ENCODE measurements at places on chromosomes 7 and 10.

DNA sequence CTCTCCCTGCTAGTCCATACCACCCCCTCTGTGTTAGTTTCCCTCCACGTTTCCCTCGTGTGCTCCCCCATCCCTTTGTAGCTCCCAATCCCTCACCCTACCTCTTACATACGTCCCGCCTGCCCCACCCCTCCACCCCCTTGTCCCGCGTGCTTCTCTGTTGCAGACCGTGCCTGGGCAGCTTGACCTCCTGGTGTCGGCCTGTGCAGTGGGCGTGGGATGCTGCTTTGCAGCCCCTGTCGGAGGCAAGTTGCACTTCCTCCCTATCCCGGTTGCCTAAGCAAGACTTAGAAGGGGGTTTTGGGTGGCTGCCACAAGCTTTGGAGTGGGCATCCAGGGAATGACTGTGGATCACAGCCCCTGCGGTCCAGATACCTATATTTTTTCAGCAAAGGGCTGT, 7.7 kb downstream of the CLCN1 start:
- DNase-seq = no peak

DNA sequence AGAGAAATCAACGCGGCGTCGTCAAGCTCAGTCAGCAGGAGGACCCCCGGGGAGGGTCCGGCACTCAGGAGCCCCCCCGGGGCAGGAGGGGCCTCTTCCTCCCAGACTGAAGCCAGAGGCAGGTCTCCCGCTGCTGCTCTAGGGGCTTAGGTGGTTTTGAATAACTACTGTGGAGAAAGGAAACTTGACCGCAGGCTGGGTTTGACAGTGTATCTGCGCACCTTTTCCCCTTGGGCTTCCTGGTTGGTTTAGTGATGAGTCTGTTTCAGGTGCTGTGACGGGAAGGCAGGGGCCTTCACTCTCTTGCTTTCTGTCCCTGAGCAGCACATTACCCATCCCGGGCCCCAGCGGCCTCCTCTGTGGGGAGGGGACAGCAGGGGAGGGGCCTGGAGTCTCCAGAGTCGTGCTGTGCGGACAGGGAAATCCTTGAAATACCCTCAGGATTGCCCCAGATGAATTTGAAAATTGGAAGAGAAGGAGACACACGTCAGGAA, 262.2 kb downstream of the ADARB2 start:
- DNase-seq = no peak

DNA sequence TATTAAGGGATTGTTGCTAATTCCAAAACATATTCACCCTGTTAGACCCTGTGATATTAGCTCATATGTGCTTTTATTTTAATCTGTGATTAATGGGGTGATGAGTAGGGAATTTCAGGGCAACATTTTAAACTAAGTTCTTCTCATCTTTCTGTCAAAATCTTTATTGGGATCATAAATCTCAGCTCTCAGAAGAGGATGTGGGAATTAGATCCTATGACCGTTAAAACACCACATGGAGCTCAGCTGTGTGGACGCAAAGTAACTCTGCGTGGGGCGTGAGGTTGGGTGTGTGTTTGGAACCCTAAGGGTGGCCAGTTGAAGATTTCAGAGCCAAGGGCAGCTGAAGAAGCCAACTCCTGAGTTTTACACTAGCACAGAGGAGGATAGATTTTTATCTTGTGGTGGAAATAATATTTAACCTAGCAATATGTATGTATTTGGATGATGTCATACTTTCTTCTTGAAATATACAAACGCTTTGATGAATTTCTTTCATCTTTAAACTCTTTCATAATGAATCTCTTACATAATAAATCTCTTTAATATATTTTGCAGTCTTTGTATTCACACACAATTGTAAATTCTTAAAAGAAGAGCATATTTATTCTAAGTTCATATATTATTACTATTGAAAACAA, 64.4 kb downstream of the EPDR1 start:
- no peak for DNase-seq

- no peak for DNase-seq
Measured at GRCh38 chr7:17564678-17565212, 266.3 kb downstream of the AHR start.

DNA sequence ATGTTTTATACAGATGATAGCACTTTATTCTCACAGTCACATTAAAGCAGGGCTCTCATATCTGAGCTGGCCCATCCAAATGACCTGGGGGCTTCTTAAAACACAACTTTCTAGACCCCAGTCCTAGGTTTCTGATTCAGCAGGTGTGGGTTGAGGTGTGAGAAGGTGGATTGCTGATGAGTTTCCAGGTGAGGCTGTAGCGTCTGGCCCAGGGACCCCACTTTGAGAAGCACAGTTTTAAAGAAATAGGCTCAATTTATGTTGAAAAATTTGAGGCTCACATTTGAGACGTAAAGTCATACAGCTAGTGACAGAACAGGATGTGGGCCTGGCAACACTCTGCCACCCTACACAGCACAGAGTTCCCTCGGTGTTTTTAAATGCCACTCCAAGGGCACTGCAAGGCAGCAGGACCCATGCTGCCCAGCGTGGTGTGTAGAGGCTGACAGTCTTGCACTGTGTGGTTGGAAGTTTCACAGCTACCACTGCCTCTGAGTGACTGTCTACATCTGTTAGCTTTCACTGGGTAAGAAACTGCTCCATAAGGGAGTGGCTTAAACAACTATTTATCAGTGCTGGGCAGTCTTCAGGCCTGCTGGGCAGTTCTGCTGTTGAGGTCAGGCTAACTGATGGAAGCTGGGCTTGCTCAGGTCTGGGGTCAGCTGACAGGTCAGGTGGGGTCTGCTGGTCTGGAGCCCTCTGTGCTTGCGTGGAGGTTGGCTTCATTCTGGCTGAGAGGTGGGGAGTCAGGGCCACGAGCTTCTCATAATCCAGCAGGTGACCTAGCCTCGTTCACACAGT, 319.7 kb downstream of the CXCL12 start:
- DNase-seq = no peak

GRCh38 chr10:51230887-51231585, 156.7 kb downstream of the PRKG1 start:
- DNase-seq = no peak

- no peak for DNase-seq
Measured at GRCh38 chr7:128792471-128793180, 858 bp downstream of the CCDC136 start.

- no peak for DNase-seq
Measured at GRCh38 chr7:31311552-31311951, 29.0 kb downstream of the NEUROD6 start.

DNA sequence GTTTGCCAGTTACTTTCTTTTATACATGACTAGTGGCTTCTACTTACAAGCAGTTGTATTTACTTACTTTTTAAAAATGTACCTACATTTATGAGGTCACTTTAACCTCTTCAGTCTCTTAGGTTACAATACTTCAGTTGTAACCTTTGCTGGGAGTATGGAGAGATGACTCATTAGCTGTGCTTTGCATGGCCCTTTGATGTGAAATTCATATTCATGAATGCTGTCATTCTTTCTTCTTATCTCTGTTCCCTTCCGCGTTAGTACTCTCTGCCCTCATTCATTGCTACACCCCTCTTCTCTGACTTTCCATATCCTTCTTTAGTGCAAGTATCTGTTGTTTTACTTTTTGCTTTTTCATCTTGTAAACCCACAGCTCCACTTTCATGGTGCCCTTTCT, 164.3 kb downstream of the BMPER start:
- no peak for DNase-seq

GRCh38 chr10:74175510-74176379, 24.7 kb downstream of the ADK start:
- DNase-seq = no peak

DNA sequence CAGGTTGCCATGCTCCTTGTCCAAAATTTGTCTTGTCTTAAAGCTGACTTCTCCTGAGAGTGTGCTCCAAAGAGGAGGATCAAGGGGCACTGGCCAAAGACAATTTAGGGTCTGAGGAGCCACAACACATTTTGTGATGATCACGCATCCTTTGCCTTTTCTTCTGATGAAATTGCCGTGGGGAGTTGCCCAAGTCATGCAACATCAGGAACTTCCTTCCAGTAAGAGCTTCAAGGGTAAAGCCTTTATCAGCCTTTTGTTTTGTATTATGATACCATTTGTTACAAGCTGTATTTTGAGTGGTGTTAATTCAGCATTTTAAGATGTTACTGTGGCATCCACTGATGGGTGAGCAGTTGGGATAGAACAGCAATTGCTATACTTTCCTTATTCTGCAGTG, 131.2 kb upstream of the MKI67 start:
- no peak for DNase-seq

- no peak for DNase-seq
Measured at GRCh38 chr7:124792002-124792401, 26.4 kb upstream of the GPR37 start.

DNA sequence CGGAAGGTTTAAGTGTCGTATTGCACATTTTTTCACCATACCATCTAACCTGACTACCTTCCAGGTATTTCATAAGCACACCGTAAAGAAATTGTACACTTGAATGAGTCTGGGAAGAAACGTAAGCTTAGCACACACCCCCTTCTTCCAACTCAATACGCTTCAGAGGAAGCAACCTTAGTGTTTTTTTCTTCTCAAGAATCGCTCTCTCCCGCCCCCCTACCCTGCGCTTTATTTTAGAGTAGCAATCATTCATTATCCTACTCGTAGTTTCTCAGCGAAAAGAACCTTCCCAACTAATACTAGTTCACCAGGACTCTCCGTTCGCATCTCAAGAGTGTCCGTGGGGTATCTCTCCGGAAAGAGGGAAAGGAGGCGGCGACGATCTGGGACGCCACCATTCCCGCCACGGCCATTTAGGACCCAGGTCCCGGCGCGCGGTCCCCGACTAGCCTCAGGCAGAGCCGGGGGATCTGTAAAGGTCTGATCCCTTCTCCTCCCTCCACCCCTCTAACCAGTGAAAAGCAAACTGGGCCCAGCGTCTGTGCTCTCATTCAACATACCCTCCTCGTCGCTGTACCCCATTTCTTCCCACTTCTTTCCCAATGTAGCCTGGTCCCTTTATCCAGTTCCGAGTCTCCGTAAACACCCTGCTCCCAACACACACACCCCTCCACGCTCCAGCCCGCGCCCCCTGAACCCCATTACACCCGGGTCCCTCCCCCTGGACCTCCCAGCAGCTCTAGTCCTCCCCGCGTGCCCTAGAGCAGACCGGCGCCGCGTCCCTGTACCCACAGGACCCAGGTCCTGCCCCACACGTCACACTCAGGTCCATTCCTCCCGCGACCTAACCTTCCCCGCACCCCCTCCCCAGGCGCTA, 16.0 kb downstream of the MYOZ1 start:
- no peak for DNase-seq

DNA sequence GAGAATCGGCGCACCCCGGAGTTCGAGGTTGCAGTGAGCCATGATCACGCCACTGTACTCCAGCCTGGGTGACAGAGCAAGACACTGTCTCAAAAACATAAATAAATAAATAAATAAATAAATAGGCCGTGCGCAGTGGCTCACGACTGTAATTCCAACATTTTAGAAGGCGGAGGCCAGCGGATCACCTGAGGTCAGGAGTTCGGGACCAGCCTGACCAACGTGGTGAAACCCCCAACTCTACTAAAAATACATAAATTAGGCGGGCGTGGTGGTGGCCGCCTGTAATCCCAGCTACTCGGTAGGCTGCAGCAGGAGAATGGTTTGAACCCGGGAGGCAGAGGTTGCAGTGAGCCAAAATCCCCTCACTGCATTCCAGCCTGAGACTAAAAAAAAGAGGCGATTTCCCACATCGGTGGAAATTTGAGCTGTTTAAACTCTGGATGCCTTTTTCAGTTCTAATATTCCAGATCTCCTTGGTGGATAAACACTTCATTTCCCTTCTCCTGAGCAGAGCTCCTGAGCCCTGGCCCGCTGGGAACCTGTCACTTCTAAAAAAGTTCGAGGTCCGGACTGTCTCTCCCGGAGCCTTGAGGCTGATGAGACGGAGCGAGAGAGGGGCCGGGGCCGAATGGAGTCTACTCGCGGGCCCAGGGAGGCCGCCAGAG, 2.0 kb upstream of the NFKB2 start:
- no peak for DNase-seq

GRCh38 chr10:119243967-119244366, 36.6 kb downstream of the GRK5 start:
- DNase-seq = no peak

GRCh38 chr7:32102432-32102873, 32.2 kb upstream of the PDE1C start:
- peak; percentile 99 for DNase-seq

- DNase-seq = no peak
Measured at GRCh38 chr7:33250421-33250871, 121.1 kb downstream of the BBS9 start.

Measured in DMS153 (cell line).